Effector memory CD8-positive, alpha-beta T cell (primary cell): ENCODE measurements at places on chromosomes 11 and 22.

GRCh38 chr11:111148121-111148520, 97.4 kb upstream of the POU2AF2 start:
- H3K4me3 ChIP-seq, result no peak overlapping the region
- no peak for DNase-seq
- peaks cover 7% of the 10 kb centered on the region for H3K27me3 ChIP-seq
- no peaks in the 10 kb centered on the region for H3K36me3 ChIP-seq

GRCh38 chr11:104892723-104893511, 5.3 kb downstream of the CASP12 start:
- H3K4me1 ChIP-seq, result peaks cover 15% of the 10 kb centered on the region
- H3K4me3 ChIP-seq, result no peak overlapping the region
- no peaks in the 10 kb centered on the region for H3K27me3 ChIP-seq
- H3K27ac ChIP-seq, result no peak overlapping the region
- H3K36me3 ChIP-seq, result no peaks in the 10 kb centered on the region

- H3K36me3 ChIP-seq, result no peaks in the 10 kb centered on the region
- H3K27ac ChIP-seq, result no peak overlapping the region
- no peak overlapping the region for H3K4me3 ChIP-seq
- H3K4me1 ChIP-seq, result no peaks in the 10 kb centered on the region
- peaks cover 10% of the 10 kb centered on the region for H3K27me3 ChIP-seq
Measured at GRCh38 chr11:69444381-69445130, 36.9 kb upstream of the LINC01488 start.

DNA sequence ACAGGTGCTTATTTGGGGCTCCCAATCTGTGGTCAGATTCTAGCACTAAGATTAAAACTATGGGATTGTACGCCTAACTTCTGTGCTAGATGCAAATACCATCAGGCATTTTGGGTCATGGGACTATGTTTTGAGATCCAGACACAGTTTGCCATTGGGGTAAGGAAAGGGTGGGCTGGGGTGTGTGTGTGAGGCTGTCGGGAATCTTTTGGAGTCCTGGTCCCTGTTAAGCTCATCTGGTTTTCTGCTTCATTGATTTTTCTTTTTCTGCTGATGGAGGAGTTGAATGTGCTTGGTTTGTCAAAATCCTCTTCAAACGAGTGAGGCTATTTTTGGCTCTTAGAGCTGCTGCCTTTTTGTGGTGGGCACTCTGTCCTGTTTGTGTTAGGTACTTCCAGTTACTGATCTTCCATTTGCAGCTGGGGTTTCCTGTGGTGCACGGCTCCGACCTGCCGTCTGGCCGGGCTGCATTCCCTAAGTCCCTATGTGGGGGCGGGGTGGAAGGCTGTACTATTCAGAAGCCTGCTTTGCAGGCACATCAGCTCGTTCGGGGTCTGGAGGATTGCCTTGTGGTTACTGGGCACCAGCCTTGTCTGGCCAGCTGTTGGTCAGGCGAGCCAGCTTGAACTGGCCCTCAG, 2.9 kb downstream of the BCR start:
- DNase-seq, result no peak
- H3K4me1 ChIP-seq, result peaks cover 63% of the 10 kb centered on the region
- peaks cover 61% of the 10 kb centered on the region for H3K36me3 ChIP-seq

DNA sequence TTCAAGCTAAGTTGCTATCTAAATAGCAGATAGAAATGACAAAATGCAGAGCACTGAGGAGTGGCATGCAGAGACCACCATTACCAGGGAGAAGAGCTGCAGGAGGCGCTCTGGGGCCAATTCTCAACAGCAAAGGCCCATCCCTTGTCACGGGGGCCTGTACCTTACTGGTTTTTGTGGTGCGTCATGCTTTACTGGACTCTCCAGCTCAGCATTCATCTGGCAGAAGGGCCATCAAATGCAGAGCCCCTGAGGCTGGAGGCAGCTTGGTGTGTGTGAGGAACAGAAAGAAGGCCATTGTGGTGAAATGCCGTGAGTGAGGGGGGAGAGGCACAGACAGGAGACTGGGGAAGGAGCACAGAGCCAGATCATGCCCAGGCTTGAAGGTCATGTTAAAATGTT, 56.5 kb upstream of the NAV2 start:
- H3K4me1 ChIP-seq, result no peaks in the 10 kb centered on the region
- no peaks in the 10 kb centered on the region for H3K36me3 ChIP-seq
- no peak overlapping the region for H3K4me3 ChIP-seq
- DNase-seq, result no peak
- peaks cover 14% of the 10 kb centered on the region for H3K27me3 ChIP-seq
- H3K27ac ChIP-seq, result no peak overlapping the region

DNA sequence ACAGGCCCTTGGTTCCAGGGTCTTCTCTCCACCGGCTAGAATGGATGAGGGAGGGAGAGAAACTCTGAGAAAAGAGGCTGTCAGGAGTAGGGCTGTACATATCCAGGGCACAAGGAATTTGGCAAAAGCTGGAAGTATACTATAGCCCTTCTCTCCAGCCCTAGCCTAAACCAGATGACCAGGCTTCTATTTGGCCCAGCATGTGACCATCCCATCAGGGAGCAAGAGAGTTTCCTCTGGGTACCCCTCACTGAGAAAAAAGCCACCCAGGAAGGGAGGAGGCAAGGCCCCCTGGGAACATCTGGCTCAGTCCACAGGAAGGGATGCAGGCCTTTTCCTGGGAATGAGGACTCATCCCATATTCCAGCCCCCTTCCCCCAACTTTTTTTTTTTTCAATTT, 8.3 kb downstream of the CD44 start:
- H3K36me3 ChIP-seq, result peaks cover 99% of the 10 kb centered on the region
- H3K4me3 ChIP-seq, result peak overlapping the region; percentile 86
- DNase-seq, result no peak
- H3K27ac ChIP-seq, result peak overlapping the region; percentile 92

GRCh38 chr11:36147491-36147890, 141.7 kb downstream of the COMMD9 start:
- no peaks in the 10 kb centered on the region for H3K36me3 ChIP-seq
- no peak for DNase-seq
- H3K27ac ChIP-seq, result no peak overlapping the region
- H3K4me1 ChIP-seq, result no peaks in the 10 kb centered on the region
- peaks cover 11% of the 10 kb centered on the region for H3K27me3 ChIP-seq
- no peak overlapping the region for H3K4me3 ChIP-seq

- H3K4me1 ChIP-seq, result no peaks in the 10 kb centered on the region
- DNase-seq, result no peak
- no peak overlapping the region for H3K27ac ChIP-seq
- peaks cover 36% of the 10 kb centered on the region for H3K27me3 ChIP-seq
Measured at GRCh38 chr11:113591117-113591516, 115.0 kb downstream of the TMPRSS5 start.

- no peaks in the 10 kb centered on the region for H3K4me1 ChIP-seq
- H3K27ac ChIP-seq, result no peak overlapping the region
- no peak for DNase-seq
Measured at GRCh38 chr11:66694056-66694410, 16.3 kb upstream of the RBM4B start.

GRCh38 chr11:46290598-46291309, 13.3 kb downstream of the CREB3L1 start:
- no peak for DNase-seq
- H3K4me3 ChIP-seq, result no peak overlapping the region
- H3K27me3 ChIP-seq, result peaks cover 5% of the 10 kb centered on the region

DNA sequence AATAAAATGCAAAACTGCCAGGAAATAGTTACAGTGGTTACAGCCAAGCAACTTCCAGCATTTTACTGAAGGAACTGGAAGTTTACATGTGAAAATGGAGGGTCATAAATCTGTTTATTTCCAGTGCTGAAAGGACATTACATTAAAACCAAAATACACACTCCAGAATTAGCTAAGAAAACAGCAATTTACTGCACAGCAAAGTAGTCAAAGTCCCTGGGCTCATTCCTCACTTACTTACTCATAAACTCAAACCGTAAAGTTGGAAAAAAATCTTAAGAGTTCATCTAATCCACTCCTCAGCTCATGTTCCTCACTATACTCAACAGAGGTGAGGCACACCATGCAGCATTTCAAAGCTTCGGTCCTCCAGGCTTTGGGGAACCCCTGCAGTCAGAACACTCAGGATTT, 17.4 kb downstream of the CTSC start:
- peaks cover 70% of the 10 kb centered on the region for H3K4me1 ChIP-seq
- peaks cover 29% of the 10 kb centered on the region for H3K36me3 ChIP-seq
- peak overlapping the region; percentile 2 for H3K4me3 ChIP-seq
- DNase-seq, result no peak

GRCh38 chr11:85694385-85694980, 8.5 kb upstream of the CCDC89 start:
- DNase-seq, result peak; percentile 21
- H3K36me3 ChIP-seq, result peaks cover 34% of the 10 kb centered on the region
- H3K4me3 ChIP-seq, result no peak overlapping the region

- no peak overlapping the region for H3K27ac ChIP-seq
- no peaks in the 10 kb centered on the region for H3K4me1 ChIP-seq
- no peak overlapping the region for H3K4me3 ChIP-seq
- no peaks in the 10 kb centered on the region for H3K36me3 ChIP-seq
- peaks cover 3% of the 10 kb centered on the region for H3K27me3 ChIP-seq
- no peak for DNase-seq
Measured at GRCh38 chr11:95739108-95739938, 50.3 kb downstream of the FAM76B start.

DNA sequence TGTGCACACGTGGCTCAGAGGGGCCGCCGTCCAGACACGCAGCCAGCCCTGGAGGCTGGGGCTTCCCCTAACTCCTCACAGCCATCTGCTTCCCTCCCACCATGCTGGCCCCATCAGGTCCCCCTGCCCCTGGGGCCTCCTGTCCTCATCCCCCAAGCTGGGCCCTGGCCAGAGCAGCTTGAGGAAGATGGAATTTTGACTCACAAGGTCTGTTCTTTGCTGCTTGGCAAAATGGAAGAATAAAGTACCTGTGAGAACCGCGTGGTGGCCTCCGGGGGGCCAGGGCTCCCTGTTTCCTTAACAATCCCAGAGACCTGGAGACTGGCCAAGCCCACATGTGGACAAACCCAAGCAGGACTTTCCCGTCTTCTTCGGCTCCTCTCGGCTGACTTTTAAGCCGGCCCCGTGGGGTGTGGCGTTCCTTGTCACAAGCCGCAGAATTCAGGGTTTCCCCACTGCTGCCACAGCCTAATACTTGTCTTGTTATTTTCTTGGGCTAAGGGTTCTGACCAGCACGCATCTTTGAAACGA, 872.8 kb downstream of the BRD1 start:
- no peak for DNase-seq
- peaks cover 1% of the 10 kb centered on the region for H3K4me1 ChIP-seq
- H3K36me3 ChIP-seq, result no peaks in the 10 kb centered on the region
- H3K27ac ChIP-seq, result no peak overlapping the region
- peaks cover 31% of the 10 kb centered on the region for H3K27me3 ChIP-seq

- DNase-seq, result no peak
- no peaks in the 10 kb centered on the region for H3K4me1 ChIP-seq
- no peak overlapping the region for H3K27ac ChIP-seq
- H3K4me3 ChIP-seq, result no peak overlapping the region
Measured at GRCh38 chr11:120039039-120039438, 98.9 kb downstream of the TRIM29 start.

- H3K27me3 ChIP-seq, result no peaks in the 10 kb centered on the region
- H3K36me3 ChIP-seq, result peaks cover 6% of the 10 kb centered on the region
- H3K27ac ChIP-seq, result no peak overlapping the region
- H3K4me3 ChIP-seq, result no peak overlapping the region
Measured at GRCh38 chr11:9820260-9820659, 156.4 kb downstream of the SWAP70 start.

DNA sequence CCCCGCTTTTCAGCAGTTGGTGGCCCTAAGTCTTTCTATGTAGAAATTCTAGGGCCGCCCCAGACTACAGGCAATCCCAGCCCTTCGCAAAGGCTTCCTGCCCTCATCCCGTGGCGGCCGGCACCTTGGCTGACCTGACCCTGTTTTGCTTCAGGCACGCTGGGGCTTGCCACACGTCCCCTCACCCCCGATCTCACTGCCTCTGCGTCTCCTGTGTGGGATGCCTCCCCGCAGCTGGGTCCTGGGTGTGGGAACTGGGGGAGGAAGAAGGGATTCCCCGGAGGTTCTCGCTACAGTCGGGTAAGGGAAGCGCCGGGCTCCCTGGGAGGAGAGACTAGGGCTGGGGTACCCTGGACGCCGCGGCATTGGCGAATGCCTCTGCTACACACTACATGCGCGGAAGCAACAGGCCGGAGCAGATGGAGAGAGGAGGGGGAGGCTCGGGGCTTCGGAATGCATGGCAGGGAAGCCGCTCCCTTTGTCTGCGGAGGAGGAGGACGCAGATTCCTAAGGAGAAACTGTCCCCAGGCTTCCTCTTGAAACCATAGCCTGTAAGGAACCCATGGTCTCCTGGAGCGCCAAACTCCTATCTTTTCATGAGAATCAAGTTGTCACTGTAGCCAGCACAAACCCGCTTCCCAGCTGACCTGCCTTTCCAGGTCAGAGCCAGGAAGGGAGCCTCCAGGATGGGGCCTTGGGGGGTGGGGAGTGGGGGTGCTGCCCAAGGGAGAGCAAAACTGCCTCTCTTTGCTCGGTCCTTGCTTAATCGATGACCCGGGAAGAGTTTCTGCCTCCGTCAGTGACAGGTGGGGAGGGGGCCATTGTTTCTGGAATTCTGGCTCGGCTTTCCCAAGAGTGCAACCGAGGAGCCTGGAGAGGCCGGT, 1.4 kb downstream of the DTX4 start:
- H3K36me3 ChIP-seq, result peaks cover 4% of the 10 kb centered on the region
- no peak overlapping the region for H3K27ac ChIP-seq
- H3K4me1 ChIP-seq, result peaks cover 8% of the 10 kb centered on the region
- no peak for DNase-seq
- peaks cover 6% of the 10 kb centered on the region for H3K27me3 ChIP-seq

GRCh38 chr22:47218671-47219070, 456.2 kb downstream of the TBC1D22A start:
- peaks cover under 1% of the 10 kb centered on the region for H3K4me1 ChIP-seq
- no peak overlapping the region for H3K27ac ChIP-seq
- no peak for DNase-seq
- H3K36me3 ChIP-seq, result peaks cover 7% of the 10 kb centered on the region
- H3K4me3 ChIP-seq, result no peak overlapping the region

- no peak overlapping the region for H3K4me3 ChIP-seq
- no peak overlapping the region for H3K27ac ChIP-seq
- H3K27me3 ChIP-seq, result peaks cover 19% of the 10 kb centered on the region
- DNase-seq, result no peak
- no peaks in the 10 kb centered on the region for H3K36me3 ChIP-seq
Measured at GRCh38 chr11:59849129-59849528, 3.8 kb upstream of the CBLIF start.
